ENCODE measurements at places on chromosomes 3 and 15. TPM values are rescaled to one million over a fixed set of nuclear protein-coding genes. Genes with fewer than 3 reads are reported as not detected.
A peak's percentile ranks its signal among the peaks of the same experiment; 100 is the strongest.

- no peak for DNase-seq
- no peaks in the 10 kb centered on the region for H3K27me3 ChIP-seq
- H3K4me3 ChIP-seq = no peak overlapping the region
Measured at GRCh38 chr3:126051741-126052140, 32.2 kb downstream of the SLC41A3 start.

- peak overlapping the region; percentile 33 for H3K4me3 ChIP-seq
- H3K27ac ChIP-seq = peak overlapping the region; percentile 77
- H3K4me1 ChIP-seq = peaks cover 78% of the 10 kb centered on the region
Measured at GRCh38 chr15:71295603-71296314, 180.5 kb downstream of the THSD4 start.

DNA sequence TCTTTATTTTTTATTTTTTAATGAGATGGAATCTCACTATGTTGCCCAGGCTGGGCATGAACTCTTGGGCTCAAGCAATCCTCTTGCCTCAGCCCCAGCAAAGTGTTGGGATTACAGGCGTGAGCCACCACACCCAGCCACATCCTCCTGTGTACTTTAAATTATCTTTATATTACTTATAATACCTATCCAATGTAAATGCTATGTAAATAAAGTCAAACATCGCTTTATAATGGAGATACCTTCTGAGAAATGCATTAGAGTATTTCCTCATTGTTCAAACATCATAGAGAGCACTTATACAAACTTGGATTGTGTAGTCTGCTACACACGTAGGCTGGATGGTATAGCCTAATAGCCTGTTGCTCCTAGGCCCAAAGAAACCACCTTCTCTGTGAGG lies 41.4 kb upstream of the MAGI1 start:
- H3K27ac ChIP-seq = no peak overlapping the region
- no peak overlapping the region for H3K4me3 ChIP-seq
- DNase-seq = no peak
- H3K36me3 ChIP-seq = no peaks in the 10 kb centered on the region

- DNase-seq = no peak
- no peaks in the 10 kb centered on the region for H3K36me3 ChIP-seq
- no peak overlapping the region for H3K27ac ChIP-seq
- no peak overlapping the region for H3K4me3 ChIP-seq
- H3K27me3 ChIP-seq = no peaks in the 10 kb centered on the region
Measured at GRCh38 chr3:126937533-126937932, 45.4 kb upstream of the PLXNA1 start.

DNA sequence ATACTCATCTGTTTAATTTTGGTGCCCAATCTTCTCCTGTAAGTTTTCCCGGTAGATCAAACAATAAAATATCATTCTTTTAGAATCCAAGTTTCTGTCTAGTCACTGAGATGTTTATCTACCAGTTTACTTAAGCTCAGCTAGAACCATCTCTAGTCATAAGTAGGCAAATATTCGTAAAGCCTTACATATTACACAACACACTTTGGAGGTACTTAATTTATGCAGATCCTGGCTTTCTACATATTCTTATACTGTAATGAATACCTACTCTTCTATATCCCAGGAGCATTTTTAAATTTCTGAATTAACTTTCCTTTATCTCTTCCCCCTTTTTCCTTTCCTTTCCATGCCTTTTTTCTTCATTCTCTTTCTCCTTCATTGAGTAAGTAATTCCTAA lies 185.9 kb upstream of the ZBTB20 start:
- H3K27ac ChIP-seq = no peak overlapping the region
- no peaks in the 10 kb centered on the region for H3K4me1 ChIP-seq
- H3K36me3 ChIP-seq = no peaks in the 10 kb centered on the region

GRCh38 chr3:47650294-47650693 lies 71.6 kb upstream of the CSPG5 start:
- no peak for DNase-seq
- no peaks in the 10 kb centered on the region for H3K27me3 ChIP-seq

DNA sequence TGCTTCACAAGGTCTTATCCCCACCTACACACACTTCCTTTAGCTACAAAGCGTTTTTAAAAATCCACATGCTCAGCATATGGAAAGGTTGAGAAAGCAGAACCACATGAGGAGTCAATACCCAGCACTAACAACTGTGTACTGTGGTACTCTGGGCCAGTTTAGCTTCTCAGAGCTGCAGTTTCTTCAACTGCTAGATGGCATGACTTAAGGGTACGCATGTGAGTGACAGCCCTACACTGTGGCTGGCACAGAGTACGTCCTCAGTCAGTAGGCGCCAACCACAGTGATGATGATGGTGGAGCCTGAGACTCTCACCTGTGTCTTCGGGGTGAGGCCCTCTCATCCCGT lies 17.4 kb downstream of the CCDC12 start:
- H3K27me3 ChIP-seq = no peaks in the 10 kb centered on the region
- H3K4me1 ChIP-seq = peaks cover 74% of the 10 kb centered on the region
- peaks cover 38% of the 10 kb centered on the region for H3K36me3 ChIP-seq
- DNase-seq = no peak

DNA sequence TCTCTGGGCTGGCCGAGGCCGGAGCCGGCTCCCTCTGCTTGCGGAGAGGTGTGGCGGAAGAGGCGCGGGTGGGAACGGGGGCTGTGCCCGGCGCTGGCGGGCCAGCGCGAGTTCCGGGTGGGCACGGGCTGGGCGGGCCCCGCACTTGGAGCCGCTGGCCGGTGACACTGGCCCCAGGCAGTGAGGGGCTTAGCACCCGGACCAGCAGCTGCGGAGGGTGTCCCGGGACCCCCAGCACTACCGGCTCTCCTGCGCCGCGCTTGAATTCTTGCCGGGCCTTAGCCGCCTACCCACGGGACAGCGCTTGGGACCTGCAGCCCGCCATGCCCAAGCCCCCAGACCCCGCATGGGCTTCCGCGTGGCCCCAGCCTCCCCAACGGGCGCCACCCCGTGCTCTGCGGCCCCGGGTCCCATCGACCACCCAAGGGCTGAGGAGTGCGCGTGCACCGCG lies 736.3 kb upstream of the ARRDC4 start:
- H3K4me3 ChIP-seq = no peak overlapping the region
- no peak for DNase-seq
- no peak overlapping the region for H3K27ac ChIP-seq
- no peaks in the 10 kb centered on the region for H3K36me3 ChIP-seq

- no peak for DNase-seq
- H3K4me3 ChIP-seq = no peak overlapping the region
- no peaks in the 10 kb centered on the region for H3K27me3 ChIP-seq
- no peak overlapping the region for H3K27ac ChIP-seq
Measured at GRCh38 chr3:72627271-72627670, 221.0 kb downstream of the SHQ1 start.

- H3K27ac ChIP-seq = no peak overlapping the region
- peaks cover 4% of the 10 kb centered on the region for H3K27me3 ChIP-seq
- H3K36me3 ChIP-seq = no peaks in the 10 kb centered on the region
- no peak overlapping the region for H3K4me3 ChIP-seq
- H3K4me1 ChIP-seq = no peaks in the 10 kb centered on the region
Measured at GRCh38 chr15:75981149-75981815, 30.9 kb downstream of the NRG4 start.

DNA sequence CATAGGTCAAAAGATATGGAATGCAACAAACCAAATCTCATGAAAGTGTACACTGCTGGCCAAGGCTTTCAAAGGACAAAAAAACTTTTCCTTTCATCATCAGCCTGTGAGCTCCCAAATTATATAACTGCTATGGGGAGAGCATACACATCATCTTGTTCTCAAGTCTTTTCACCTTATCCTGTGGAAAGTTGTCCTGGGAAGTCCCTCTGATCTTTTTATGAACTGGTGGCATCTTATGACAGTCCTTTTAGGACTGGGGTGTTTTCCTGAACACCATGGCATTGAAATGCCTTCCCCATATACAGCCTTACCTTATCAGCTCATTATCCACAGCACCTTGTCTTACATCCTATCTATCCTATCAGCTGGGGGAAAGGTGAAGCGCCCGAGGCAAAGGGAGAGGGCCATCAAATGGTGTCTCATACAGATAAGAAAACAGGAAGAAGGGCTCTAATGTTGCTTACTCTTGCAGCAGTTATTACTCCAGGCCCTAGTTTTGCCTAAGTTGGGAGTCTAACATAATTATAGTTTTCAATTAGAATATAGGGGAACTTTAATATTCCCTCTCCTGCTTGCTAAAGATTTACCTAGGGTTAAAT lies 61.5 kb upstream of the GOLIM4 start:
- H3K27ac ChIP-seq = no peak overlapping the region
- H3K36me3 ChIP-seq = no peaks in the 10 kb centered on the region
- H3K4me3 ChIP-seq = no peak overlapping the region
- H3K4me1 ChIP-seq = no peaks in the 10 kb centered on the region

DNA sequence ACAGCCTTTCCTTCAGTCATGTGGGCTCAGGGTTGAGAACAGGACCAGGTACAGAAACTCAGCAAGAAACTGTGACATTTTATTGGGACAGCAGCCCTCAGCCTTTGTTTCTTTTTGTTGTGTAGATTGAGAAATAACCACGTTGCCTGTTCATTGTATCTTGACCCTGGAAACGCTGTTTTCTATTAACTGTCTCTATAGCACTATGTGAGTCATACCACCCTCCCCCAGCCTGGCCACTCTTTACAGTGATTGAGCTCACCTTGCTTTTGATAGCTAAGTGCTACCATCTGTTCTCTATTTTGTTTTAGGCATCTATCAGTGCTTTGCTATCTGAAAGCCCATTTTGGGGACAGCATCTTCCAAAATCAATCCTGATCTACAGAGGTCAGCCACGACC lies 127.9 kb downstream of the CD47 start:
- DNase-seq = peak; percentile 66
- H3K36me3 ChIP-seq = no peaks in the 10 kb centered on the region
- no peaks in the 10 kb centered on the region for H3K27me3 ChIP-seq
- peak overlapping the region; percentile 24 for H3K4me3 ChIP-seq
- peaks cover 31% of the 10 kb centered on the region for H3K4me1 ChIP-seq
- H3K27ac ChIP-seq = peak overlapping the region; percentile 69

DNA sequence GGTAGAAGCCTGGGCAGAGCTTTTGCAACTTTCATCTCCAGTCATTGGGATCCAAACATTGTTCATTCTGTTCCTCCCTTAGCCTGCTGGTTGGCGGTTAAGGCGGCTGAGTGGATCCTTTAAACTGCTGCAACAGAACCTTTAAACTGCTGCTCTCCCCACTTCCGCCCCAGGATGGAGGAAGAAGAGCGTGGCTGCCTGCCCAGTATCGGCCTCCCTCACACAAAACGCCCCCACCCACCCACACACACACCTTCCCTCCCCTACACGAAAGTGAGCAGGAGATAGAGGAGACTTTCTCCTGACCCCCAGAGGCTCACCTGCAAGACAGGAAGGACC lies 460 bp upstream of the ZMAT3 start:
- H3K27ac ChIP-seq = peak overlapping the region; percentile 69
- DNase-seq = peak; percentile 22
- H3K4me1 ChIP-seq = peaks cover 26% of the 10 kb centered on the region
- H3K27me3 ChIP-seq = no peaks in the 10 kb centered on the region

GRCh38 chr3:157652366-157652765 lies 149.2 kb upstream of the VEPH1 start:
- H3K4me1 ChIP-seq = no peaks in the 10 kb centered on the region
- no peaks in the 10 kb centered on the region for H3K36me3 ChIP-seq
- no peak overlapping the region for H3K27ac ChIP-seq
- H3K27me3 ChIP-seq = peaks cover 39% of the 10 kb centered on the region
- H3K4me3 ChIP-seq = no peak overlapping the region

DNA sequence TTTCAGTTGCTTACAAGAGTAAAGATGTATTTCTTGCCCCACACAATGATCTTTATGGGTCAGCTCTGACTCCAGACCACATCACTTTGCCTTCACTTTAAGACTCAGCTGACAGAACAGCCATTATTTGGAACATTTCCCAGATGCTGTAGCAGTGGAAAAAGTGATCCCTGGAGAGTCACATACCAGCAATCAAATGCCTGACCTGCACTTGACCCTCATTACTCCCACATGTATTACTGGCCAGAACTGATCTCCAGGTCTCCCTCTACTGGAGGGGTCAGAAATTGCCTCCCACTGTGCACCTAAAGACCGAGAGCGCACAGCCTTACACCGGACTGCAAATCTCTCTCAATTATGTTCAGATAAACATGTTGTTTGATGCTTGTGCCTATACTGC lies 88.6 kb upstream of the ZNF385D start:
- peak; percentile 39 for DNase-seq
- no peak overlapping the region for H3K4me3 ChIP-seq
- H3K36me3 ChIP-seq = no peaks in the 10 kb centered on the region
- no peak overlapping the region for H3K27ac ChIP-seq
- no peaks in the 10 kb centered on the region for H3K27me3 ChIP-seq
- H3K4me1 ChIP-seq = peaks cover 6% of the 10 kb centered on the region

DNA sequence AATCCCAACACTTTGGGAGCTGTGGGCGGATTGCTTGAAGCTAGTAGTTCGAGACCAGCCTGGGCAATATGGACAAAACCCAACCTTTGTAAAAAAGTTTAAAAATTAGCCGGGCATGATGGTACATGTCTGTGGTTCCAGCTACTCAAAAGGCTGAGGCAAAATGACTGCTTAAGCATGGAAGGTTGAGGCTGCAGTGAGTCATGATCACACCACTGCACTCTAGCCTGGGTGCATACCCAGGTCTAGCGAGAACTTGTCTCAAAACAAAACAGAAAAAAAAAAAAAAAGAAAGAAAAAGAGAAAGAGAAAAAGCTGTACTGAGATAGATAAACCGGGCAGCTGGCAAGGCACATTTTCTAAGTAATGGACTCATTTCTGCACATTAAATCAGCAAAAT lies 10.6 kb downstream of the ARPP19 start:
- peaks cover 23% of the 10 kb centered on the region for H3K4me1 ChIP-seq
- no peaks in the 10 kb centered on the region for H3K27me3 ChIP-seq
- peaks cover 12% of the 10 kb centered on the region for H3K36me3 ChIP-seq
- H3K27ac ChIP-seq = peak overlapping the region; percentile 42

GRCh38 chr3:140522653-140523380 lies 155.0 kb upstream of the TRIM42 start:
- DNase-seq = no peak
- H3K27me3 ChIP-seq = peaks cover 51% of the 10 kb centered on the region
- no peak overlapping the region for H3K27ac ChIP-seq
- no peak overlapping the region for H3K4me3 ChIP-seq
- H3K36me3 ChIP-seq = no peaks in the 10 kb centered on the region
- no peaks in the 10 kb centered on the region for H3K4me1 ChIP-seq

GRCh38 chr15:95017666-95018328 lies 786.4 kb downstream of the MCTP2 start:
- H3K27me3 ChIP-seq = no peaks in the 10 kb centered on the region
- H3K27ac ChIP-seq = no peak overlapping the region
- no peaks in the 10 kb centered on the region for H3K36me3 ChIP-seq
- H3K4me1 ChIP-seq = peaks cover 19% of the 10 kb centered on the region

DNA sequence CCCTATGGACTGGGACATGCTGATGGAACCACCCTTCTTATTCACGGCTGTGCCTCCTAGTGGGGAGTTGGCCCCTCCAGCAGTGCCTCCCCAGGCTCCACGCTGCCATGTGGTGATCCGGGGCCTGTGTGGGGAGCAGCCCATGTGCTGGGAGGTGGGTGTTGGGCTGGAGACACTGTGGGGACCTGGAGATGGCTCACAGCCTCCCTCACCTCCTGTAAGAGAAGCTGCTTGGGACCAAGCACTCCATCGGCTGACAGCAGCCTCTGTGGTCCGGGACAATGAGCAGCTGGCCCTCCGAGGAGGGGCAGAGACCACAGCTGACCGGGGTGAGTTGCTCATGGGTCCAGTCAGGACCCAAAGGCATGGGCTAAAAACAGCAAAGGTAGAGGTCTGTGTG lies 9.1 kb downstream of the ALG3 start:
- H3K36me3 ChIP-seq = peaks cover 32% of the 10 kb centered on the region
- peaks cover 39% of the 10 kb centered on the region for H3K27me3 ChIP-seq
- peaks cover 1% of the 10 kb centered on the region for H3K4me1 ChIP-seq
- H3K4me3 ChIP-seq = no peak overlapping the region
- no peak overlapping the region for H3K27ac ChIP-seq
- no peak for DNase-seq

The TMEM158 gene
- total RNA-seq = 2.5 TPM

The SMCO1 gene
- total RNA-seq = not detected

The TM6SF1 gene
- not detected for total RNA-seq

The TRPC1 gene
- 10.9 TPM for total RNA-seq

The EXD1 gene
- total RNA-seq = not detected

The ANKRD63 gene
- total RNA-seq = 0.56 TPM

The FBXO40 gene
- total RNA-seq = not detected

The OR5K4 gene
- total RNA-seq = not detected

The IL17RD gene
- total RNA-seq = 2.2 TPM

All from Calu3 (cell line).